ENCODE measurements at places on chromosomes 5 and 9. TPM values are rescaled to one million over a fixed set of nuclear protein-coding genes. Genes with fewer than 3 reads are reported as not detected.

The APBA1 gene
- total RNA-seq: 0.05 TPM

The NRARP gene
- total RNA-seq: 7.6 TPM

The KCNN2 gene
- total RNA-seq: not detected

The SVEP1 gene
- 0.05 TPM for total RNA-seq

The EPB41L4A gene
- total RNA-seq: 0.10 TPM

The MCIDAS gene
- not detected for total RNA-seq

The DRD1 gene
- total RNA-seq: not detected

The ENG gene
- 20.3 TPM for total RNA-seq

The POU5F2 gene
- total RNA-seq: 0.29 TPM

The DEPDC1B gene
- total RNA-seq: 3.8 TPM

The LRRTM2 gene
- 0.05 TPM for total RNA-seq

The WWC1 gene
- total RNA-seq: 5.0 TPM

The INSL4 gene
- not detected for total RNA-seq

The UBAP2 gene
- 59.4 TPM for total RNA-seq

The GRIN1 gene
- 0.13 TPM for total RNA-seq

The NUTM2F gene
- not detected for total RNA-seq

The TCF7 gene
- 37.3 TPM for total RNA-seq

The PCAT7 gene
- not detected for total RNA-seq

The IL4 gene
- total RNA-seq: 45.9 TPM

The UBE2QL1 gene
- total RNA-seq: not detected

The PTGES gene
- not detected for total RNA-seq

The FYB1 gene
- total RNA-seq: 39.0 TPM

The SERINC5 gene
- 21.1 TPM for total RNA-seq

The SUSD3 gene
- 9.5 TPM for total RNA-seq

The SPINK13 gene
- not detected for total RNA-seq

The ITGA1 gene
- total RNA-seq: 2.1 TPM

The SLC46A2 gene
- not detected for total RNA-seq

The TSLP gene
- 0.30 TPM for total RNA-seq

The KIF4B gene
- total RNA-seq: not detected

The COL23A1 gene
- total RNA-seq: not detected

The FOCAD gene
- 15.5 TPM for total RNA-seq

The ANKRD55 gene
- 0.22 TPM for total RNA-seq

The ENTREP1 gene
- not detected for total RNA-seq

The FOXI1 gene
- not detected for total RNA-seq

The IFNB1 gene
- not detected for total RNA-seq

All from activated T-cell treated with anti-CD3 and anti-CD28 coated beads, Interleukin-2, amount 50 U/mL, for 4 hours (primary cell).